Fibroblast of the aortic adventitia (primary cell): ENCODE measurements at places on chromosomes 4 and X. TPM values are rescaled to one million over a fixed set of nuclear protein-coding genes. Genes with fewer than 3 reads are reported as not detected.
A peak's percentile ranks its signal among the peaks of the same experiment; 100 is the strongest.

- no peak for DNase-seq
Observed at GRCh38 chr4:82930848-82931755, 30.6 kb downstream of the THAP9 start.

DNA sequence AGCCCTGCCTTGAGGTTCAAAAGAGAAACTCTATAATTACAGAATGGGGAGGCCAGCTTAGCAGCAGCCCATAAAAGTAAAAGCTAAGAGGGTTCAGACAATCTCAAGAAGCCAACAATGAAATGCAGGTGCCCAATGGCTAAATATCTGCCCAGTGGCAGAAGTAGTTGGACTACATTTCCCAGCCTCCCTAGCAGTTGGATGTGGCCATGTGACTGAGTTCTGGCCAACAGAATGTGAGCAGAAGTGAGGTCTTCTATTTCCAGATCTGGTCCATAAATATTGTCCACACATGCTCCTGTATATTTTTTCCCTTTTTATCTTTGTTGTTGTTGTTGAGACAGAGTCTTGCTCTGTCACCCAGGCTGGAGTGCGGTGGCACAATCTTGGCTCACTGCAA is 127.9 kb upstream of the NHS start:
- no peak for DNase-seq

- peak; percentile 68 for DNase-seq
Observed at GRCh38 chr4:124745985-124746801, 33.7 kb upstream of the ANKRD50 start.

GRCh38 chr4:145565328-145565727 is 53.9 kb upstream of the MMAA start:
- DNase-seq, result no peak

DNA sequence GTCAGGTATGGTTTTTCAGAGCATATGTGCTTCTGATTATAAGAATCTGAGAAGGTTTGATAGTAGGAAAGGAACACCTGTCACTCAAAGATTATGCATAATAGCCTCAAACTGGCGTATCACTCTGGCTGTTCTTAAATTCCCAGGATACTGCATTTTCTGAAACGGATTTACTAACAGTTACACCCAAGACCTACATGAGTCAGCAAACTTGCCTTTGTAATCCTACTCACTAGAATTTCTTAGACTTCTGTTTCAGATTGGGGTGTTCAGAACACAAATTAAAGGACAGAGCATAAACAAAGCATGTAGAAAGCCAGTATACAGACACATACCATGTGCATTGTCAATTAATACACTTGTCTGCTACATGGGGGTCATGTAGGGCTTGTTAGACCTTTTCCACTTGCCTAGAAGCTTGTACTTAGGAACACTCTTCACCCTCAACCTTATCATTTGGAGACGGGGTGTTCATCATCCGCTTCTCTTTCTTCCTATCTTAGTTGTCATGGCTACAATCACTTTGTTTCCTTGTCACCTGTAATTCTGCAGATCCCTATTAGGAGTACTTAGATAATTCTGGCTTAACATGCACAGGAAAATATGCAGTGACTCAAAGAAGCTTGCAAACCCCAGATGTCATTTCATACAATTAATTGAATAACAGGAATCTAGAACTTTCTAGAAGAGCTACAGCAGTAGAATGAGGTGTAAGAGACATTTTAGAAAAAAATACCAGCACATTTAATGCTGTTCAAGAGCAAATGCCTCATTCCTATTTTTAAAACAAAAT is 593.0 kb upstream of the TENM3 start:
- peak; percentile 44 for DNase-seq

GRCh38 chrX:12958059-12958458 is 16.9 kb upstream of the TMSB4X start:
- no peak for DNase-seq

GRCh38 chrX:67651437-67652142 is 107.8 kb downstream of the AR start:
- DNase-seq, result no peak

ZBTB49 gene
- 6.8 and 14.5 TPM in 2 replicates for total RNA-seq

IL3RA gene
- total RNA-seq, result 0.09 TPM in 1 of 2 replicates, not detected in the other

SSX2B gene
- 0.09 TPM in 1 of 2 replicates, not detected in the other for total RNA-seq
